ENCODE measurements at places on chromosomes 12 and 14.

GRCh38 chr12:46832130-46832704 lies 6.4 kb upstream of the SLC38A4 start:
- DNase-seq = no peak

DNA sequence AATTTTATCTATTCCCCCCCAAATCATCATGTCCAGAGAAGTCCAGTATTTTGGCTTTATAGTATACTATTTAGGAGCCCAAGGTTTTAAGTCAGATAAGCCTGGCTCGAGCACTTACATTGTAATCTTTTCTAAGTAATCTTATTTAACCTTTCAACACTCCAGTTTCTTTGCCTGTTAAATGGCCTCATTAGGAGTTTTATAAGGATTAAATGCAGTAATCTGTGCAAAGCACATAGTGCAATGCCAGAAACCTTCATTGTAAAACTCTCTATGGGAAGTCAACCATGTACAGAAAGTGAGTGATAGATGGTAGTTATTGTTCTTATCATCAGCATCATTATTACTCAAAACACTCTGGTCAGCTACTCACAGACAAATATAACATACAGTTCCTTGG lies 1330.4 kb downstream of the SLC16A7 start:
- peak; percentile 68 for DNase-seq

DNA sequence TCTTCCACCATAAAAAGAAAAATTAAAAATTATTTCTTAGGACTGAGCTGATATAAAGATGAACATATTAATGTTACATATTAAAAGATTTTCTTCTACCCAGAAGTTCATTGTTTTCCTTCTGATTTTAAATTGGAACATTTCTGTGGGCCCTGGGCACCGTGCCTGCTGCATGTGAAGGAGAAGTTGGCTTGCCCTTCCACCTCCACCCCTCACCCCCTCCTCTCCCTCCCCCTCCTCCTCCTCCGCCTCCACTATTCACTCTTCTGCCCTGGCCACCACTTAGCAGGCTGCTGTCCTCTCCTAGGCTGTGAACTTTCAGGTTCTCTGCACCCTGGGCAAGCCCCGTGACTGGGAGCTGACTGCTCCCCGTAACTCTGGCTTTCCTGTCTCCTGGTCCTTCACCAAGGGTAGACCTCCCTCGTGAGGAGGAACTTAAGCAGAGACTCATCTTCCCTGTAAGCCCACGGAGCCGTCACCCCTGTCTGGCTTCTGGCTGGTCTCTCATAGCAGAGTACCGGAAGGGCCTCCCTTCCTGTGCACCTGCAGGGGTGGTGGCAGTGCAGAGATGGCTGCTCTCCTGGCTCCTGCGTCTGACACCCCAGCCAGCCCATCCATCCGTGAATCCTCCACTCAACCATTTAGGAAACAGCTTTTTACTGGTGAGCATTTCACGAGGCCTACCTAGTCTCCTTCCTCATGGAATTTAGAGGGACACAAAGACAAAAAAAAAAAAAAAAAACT lies 12.8 kb downstream of the TUNAR start:
- DNase-seq = no peak

- no peak for DNase-seq
Observed at GRCh38 chr12:132144810-132145168, 532 bp downstream of the NOC4L start.

DNA sequence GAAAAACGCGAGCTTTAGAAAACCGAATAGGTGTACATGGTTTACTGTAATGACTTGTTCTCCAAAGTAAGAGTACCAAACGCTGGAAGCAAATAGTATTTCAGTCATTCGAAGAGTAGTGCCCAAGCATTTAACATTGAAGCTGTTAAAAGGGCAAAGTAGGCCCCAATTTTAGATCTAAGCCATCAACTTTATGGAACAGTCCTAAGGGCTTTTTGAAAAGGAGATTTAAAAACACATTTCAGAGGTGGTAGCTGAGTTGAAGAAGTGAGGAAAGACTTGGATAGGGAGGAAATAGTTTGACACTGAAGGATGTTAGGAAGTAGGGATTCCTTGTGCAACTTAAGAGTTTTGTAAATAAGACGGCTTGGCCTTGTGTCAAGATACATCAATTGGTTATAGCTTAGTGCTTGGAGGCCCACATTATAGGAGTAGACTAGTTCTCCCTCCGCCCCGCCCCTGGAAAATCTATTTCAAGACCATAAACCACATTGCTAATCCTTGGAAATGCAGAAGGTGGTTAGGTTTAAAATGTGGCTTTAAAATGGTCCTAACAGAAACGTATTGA lies 783 bp upstream of the TUBA1B start:
- peak; percentile 51 for DNase-seq

- DNase-seq = no peak
Observed at GRCh38 chr12:48977290-48978281, 536 bp upstream of the WNT1 start.

DNA sequence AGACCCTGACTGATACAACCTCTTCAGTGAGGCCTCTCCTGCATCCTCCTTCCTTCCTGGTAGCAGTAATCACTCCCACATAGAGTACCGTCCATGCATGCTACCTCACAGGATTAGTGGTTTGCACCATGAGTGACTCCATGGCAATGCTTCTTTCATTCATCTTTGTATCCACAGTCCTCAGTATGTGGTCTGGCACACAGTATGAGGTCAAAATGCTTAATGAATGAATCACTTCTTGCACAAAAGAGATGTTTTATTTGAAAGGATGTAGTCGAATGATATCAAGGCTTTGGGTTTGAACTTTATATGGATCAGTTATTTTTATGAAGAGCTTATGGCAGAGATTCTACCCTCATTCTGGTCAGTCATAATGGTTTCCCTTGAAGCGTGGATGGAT lies 42.2 kb downstream of the KCNA5 start:
- DNase-seq = no peak

- DNase-seq = peak; percentile 58
Observed at GRCh38 chr14:91893007-91893406, 25.7 kb upstream of the TC2N start.

DNA sequence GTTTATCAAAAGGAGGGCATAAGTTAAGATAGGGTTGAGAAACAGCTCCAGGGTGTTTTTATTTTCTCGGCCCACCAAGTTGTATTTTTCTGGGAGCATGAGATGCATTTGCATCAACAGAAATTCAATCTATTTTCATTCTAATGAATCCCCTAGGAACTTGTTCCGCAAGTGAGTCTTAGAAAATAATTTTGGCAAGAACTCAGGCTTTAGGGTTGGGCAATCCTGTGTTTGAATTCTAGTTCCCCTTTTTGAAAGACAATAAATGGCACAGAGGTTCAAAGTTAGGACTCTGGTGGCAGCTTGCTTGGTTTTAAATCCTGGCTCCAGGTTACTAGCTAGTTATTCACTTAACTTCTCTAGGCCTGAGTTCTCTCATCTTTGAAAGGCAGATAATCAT lies 23.7 kb downstream of the SLC5A8 start:
- no peak for DNase-seq

- DNase-seq = no peak
Observed at GRCh38 chr14:99950181-99950580, 115.0 kb upstream of the EVL start.

- DNase-seq = no peak
Observed at GRCh38 chr12:80708259-80708974, 983 bp downstream of the MYF6 start.

DNA sequence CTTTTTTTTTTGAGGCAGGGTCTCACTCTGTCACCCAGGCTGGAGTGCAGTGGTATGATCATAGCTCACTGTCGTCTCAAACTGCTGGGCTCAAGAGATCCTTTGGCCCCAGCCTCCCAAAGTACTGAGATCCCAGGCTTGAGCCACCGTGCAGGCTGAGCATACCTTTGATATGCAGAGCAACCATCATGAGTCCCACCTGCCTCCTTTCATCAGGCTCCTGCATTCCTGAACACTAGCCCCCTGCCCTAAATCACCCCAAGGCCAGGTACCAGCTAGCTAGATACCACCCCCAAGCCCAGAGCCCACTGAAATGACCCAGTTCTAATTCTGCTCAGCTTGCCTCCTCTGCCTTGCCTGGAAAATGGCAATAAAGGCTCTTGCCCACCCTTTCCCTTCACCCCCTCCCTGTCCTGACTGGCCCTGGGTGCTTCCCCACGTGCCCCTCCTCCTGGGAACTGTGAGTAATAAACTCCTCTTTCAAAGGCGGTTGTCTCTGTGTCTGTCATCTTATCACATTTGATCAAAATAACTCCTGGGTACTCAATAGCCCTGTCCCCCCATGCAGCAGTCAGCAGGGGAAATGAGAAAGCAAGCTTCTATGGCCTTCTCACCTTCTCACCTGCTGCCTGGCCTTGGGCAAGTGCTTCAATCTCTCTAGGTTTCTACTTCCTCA lies 6.4 kb upstream of the BRF1 start:
- DNase-seq = no peak

DNA sequence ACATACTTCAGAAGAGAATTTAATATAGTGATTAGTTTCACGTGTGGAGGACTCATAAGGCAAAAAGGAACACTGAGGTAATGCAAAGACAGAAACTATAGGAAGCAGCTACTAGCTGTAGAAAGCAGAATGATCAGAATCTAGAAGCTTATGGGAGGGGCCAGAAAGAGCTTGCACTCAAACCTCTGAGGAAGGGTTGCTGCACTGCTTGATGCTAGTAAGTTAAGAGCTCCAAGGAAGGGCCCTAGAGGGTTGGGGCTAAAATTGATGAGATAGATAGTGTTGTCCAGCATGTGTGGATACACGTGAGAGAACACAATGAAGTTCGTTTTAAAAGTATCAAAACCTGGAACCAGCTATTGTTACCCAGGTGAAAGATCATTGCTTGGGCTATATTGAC lies 311.1 kb downstream of the SLC6A15 start:
- DNase-seq = no peak

GRCh38 chr14:63045234-63045611 lies at the start of gene KCNH5:
Gene KCNH5 (minus strand): TSS chr14:63045458. CDS start chr14:63045186, 272 bp downstream.
- DNase-seq = peak; percentile 82

GRCh38 chr12:78880078-78880477 lies 15.5 kb downstream of the SYT1 start:
- no peak for DNase-seq

DNA sequence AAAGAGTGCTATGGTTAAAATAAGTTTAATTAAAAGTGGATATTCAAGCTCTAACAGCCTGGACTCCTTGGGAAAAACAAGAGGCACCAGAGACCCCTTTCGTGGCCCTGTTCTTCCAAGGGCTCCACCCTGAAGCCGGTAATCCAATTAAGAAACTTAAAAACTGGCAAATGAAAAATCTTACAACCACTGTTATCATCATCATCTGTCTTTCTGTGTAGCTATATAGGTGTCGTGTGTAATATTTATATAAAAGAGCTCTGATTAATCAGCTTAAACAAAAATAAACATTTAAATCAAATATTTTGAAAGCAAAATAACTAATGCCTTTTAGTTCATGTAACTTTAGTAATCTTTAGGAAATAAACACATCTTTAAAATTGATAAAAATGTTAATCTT lies 4.5 kb downstream of the ATF1 start:
- no peak for DNase-seq

DNA sequence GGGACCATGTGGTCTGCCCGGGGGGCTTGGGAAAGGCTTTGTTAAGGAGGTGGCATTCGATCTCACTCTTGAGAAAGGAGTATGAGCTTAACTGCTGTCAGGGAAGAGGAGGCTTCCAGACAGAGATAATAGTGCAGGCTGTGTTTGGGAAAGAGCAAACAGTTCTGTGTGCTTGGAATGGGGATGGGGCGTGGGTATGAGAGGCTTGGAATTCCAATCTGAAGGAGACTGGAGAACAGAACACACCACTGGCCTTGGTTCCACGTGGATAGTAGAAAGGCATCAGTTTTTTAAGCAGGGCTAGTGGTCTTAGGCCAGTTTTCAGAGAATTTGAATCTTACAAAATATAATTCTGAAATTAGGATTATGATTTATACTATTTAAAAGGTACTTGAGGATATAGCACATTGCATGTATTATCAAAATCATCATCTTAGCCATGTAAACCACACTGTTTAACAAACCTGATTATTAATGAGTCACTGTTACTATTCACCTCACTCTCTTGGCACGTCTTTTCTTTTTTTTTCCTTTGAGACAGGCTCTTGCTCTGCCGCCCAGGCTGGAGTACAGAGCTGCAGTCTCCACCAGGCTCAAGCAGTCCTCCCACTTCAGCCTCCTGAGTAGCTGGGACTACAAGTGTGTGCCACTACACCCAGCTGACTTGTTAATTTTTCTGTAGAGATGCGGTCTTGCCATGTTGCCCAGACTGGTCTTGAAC lies 38.5 kb upstream of the KCNK13 start:
- no peak for DNase-seq

GRCh38 chr12:110908377-110909152 lies 11.8 kb downstream of the MYL2 start:
- DNase-seq = no peak

DNA sequence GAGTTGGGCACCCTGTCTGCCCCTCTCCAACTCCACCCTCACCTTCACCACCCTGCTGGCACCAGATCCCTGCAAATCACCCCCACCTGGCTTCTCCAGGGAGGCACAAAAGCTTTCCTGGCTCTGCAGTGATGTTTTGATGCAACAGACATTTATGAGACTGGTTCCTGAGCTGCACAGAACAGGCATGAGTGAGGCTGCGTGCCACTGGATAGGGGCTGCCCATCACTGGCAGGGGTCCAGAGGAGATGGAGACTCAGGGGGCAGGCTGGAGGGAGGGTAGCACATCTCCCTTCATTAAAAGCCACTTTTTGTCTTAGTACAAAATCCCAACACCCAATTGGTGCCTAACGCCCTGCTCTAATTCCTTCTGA lies 17.3 kb upstream of the ZDHHC22 start:
- no peak for DNase-seq

DNA sequence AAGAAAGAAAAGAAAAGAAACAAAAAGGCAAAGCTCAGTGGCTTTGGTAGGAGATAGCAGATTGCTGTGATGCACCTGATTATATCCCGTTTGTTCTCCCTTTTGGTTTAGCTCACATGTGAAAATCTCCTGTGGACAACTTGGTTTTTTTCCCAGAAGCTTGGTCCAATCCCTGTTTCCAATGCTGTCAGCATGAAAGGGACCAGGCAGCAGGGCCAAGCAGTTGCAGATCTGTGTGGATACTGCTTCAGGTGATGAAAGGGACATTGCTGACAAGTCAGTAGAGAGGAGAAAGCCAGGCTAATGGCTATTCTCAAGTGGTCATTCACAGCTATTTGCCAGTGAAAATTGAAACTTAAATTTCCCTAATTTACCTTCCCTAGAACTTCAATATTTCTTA lies 18.8 kb upstream of the SLCO1A2 start:
- DNase-seq = no peak

GRCh38 chr12:116425256-116426193 lies 133.7 kb upstream of the MAP1LC3B2 start:
- DNase-seq = no peak

GRCh38 chr14:33880330-33880729 lies 70.5 kb downstream of the EGLN3 start:
- DNase-seq = no peak

- DNase-seq = no peak
Observed at GRCh38 chr14:104593710-104594136, 10.8 kb downstream of the TMEM179 start.

GRCh38 chr14:71460091-71460490 lies 472.1 kb upstream of the RGS6 start:
- DNase-seq = no peak

DNA sequence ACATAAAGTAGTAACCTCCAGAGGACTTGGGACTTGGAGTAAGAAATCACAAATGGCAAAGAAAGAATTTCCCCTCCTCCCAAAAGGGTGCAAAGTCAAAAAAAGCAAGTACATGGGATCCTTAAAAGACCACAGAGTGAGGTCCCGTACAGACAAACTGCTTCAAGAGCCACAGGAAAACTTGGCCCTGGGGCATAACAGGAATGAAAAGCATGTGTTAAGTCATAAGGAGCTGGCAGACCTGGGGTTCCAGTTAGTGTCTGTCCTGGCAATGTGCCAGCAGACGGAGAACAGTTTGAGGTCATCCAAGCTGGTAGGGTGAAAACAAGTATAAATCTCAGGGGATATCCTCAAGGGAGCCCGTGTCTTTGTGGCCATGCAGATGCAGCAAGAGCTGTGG lies 73.2 kb downstream of the HSD17B6 start:
- no peak for DNase-seq

Data from NCI-H524 (cell line).